Karpas-422 (cell line): ENCODE measurements at places on chromosomes 5 and 9.

- no peak overlapping the region for H3K4me3 ChIP-seq
- no peaks in the 10 kb centered on the region for H3K27me3 ChIP-seq
- H3K36me3 ChIP-seq: peaks cover 11% of the 10 kb centered on the region; the same call in 1 of the 2 replicates
- no peak for DNase-seq
- peaks cover 18% of the 10 kb centered on the region for H3K4me1 ChIP-seq
Measured at GRCh38 chr9:134028575-134029247, 3.4 kb downstream of the BRD3OS start.

GRCh38 chr5:2311851-2312250 lies 429.1 kb upstream of the IRX4 start:
- H3K4me1 ChIP-seq: no peaks in the 10 kb centered on the region
- H3K27ac ChIP-seq: no peak overlapping the region
- H3K36me3 ChIP-seq: no peaks in the 10 kb centered on the region
- H3K4me3 ChIP-seq: no peak overlapping the region
- DNase-seq: no peak

DNA sequence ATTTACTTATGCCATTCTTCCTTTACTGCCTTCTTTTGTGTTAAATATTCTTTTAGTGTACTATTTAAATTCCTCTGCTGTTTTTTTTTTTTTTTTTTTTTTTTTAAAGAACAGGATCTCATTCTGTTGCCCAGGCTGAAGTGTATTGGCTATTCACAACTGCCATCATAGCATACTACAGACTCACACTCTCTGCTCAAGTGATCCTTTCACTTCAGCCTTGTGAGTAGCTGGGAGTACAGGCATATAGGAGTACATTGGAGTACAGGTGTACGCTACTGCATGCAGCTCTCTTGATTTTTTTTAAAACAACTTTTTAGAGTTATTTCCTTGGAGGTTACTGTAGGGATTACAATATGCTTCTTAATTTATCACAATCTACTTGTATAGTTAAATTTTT lies 56.1 kb downstream of the NIPBL start:
- H3K4me3 ChIP-seq: no peak overlapping the region
- peaks cover 28% of the 10 kb centered on the region for H3K4me1 ChIP-seq
- no peaks in the 10 kb centered on the region for H3K27me3 ChIP-seq
- H3K27ac ChIP-seq: no peak overlapping the region
- H3K36me3 ChIP-seq: no peaks in the 10 kb centered on the region
- DNase-seq: no peak

GRCh38 chr9:34070606-34071324 lies 22.1 kb upstream of the UBAP2 start:
- no peak for DNase-seq
- H3K36me3 ChIP-seq: no peaks in the 10 kb centered on the region
- no peaks in the 10 kb centered on the region for H3K4me1 ChIP-seq
- H3K27me3 ChIP-seq: no peaks in the 10 kb centered on the region
- no peak overlapping the region for H3K4me3 ChIP-seq

- no peaks in the 10 kb centered on the region for H3K27me3 ChIP-seq
- H3K36me3 ChIP-seq: no peaks in the 10 kb centered on the region
- H3K4me1 ChIP-seq: no peaks in the 10 kb centered on the region
- no peak for DNase-seq
Measured at GRCh38 chr5:78129597-78129996, 164.9 kb downstream of the AP3B1 start.

- H3K27ac ChIP-seq: no peak overlapping the region
- no peaks in the 10 kb centered on the region for H3K4me1 ChIP-seq
- H3K4me3 ChIP-seq: no peak overlapping the region
- no peaks in the 10 kb centered on the region for H3K36me3 ChIP-seq
- no peak for DNase-seq
Measured at GRCh38 chr9:95605816-95606488, 89.2 kb upstream of the PTCH1 start.

DNA sequence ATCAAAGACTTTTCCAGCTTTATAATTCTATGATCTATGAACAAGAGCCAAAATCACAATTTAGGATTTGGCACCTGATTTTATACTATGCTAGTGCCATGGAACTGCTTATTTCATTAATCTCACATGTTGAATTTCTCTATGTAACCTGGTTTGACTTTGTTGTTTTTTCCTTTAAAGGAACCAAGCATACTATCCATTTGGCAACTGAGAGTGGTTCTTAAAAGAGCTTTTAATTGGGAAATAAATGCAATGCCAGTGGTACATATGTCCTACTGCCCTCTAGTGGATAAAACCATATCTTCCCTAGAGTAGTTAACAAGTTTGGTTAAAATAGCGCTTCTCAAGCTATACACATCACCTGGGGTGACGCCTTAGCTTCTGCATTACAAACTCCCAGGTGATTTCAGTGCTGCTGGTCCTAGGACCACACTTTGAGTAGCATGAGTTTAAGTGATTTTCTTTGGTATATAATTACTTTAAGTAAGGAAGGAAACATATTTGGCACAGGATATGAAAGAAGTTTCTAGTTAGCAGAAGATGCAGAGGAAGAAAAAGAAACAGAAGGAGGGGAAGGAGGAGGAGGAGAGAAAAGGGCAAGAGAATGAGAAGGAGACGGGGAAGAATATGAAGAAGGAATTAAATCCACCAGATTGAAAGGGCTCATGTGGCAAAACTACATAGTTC lies 56.8 kb downstream of the FGF10 start:
- H3K27me3 ChIP-seq: no peaks in the 10 kb centered on the region
- no peaks in the 10 kb centered on the region for H3K36me3 ChIP-seq
- H3K27ac ChIP-seq: no peak overlapping the region
- peak; percentile 80 for DNase-seq

DNA sequence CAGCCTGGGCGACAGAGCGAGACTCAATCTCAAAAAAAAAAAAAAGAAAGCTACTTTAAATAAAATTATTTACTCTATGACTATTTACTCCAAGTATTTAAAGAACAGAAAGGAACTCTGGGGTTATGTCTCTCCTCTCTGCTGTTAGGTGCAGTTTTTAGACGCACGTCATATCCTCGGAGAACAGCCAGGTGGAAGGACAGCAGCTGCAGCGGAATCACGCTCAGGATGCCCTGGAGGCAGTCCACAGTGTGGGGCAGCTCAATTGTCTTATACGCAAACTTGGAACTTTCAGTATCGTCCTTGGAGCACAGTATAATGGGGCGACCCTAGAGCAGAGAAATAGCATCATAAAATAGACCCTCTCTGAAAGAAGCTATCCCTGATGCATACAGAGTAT lies 10.4 kb upstream of the MAPK9 start:
- H3K4me1 ChIP-seq: no peaks in the 10 kb centered on the region
- DNase-seq: no peak
- H3K4me3 ChIP-seq: no peak overlapping the region
- H3K36me3 ChIP-seq: no peaks in the 10 kb centered on the region

DNA sequence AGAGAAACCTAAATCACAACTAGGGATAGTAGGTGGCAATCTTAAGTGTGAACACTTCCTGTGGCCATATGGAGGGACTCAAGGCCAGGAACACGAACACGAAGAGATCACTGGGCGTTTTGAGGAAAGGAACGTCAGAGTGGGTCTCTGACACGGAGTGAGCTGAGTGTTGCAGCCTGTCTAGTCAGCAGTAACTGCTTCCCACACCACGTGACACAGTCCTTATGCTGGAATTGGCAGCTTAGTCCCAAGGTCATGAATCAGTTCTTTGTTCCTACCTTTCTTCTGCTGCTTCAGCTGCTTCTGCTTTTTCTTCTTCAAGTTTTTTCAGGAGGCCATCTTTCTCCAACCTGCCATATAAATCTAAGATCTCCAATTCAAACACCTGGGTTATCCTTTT lies 18.2 kb downstream of the SPACA9 start:
- peaks cover 5% of the 10 kb centered on the region for H3K4me1 ChIP-seq
- H3K27me3 ChIP-seq: no peaks in the 10 kb centered on the region
- no peak overlapping the region for H3K27ac ChIP-seq
- H3K4me3 ChIP-seq: no peak overlapping the region
- DNase-seq: no peak

GRCh38 chr9:2241836-2242741 lies 226.9 kb downstream of the SMARCA2 start:
- H3K36me3 ChIP-seq: peaks cover 12% of the 10 kb centered on the region
- H3K4me3 ChIP-seq: peak overlapping the region; percentile 66
- DNase-seq: peak; percentile 93
- peak overlapping the region; percentile 96 for H3K27ac ChIP-seq
